ENCODE measurements at places on chromosomes 12 and 14.
A peak's percentile ranks its signal among the peaks of the same experiment; 100 is the strongest.

DNA sequence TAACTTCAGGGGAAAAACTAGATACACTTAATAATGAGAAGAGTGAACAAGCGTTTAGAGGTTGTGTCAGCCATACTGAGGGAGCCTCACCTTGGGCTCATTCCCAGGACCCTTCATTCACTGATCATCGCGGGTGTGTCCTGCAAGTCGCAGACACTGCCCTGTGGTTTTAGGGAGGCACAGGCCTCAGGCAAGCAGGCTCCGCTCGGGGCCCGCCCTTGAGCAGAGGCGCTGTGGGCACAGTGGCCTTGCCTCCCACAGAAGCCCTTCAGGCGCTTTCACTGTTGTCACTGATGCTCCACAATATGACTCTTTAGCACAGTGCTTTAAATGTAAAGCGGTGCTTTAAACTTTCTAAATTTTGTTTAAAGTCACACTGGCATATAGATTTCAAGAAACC, 67.4 kb downstream of the DDX51 start:
- DNase-seq: no peak

- DNase-seq: no peak
Measured at GRCh38 chr14:93018366-93018765, 95.4 kb downstream of the CHGA start.

DNA sequence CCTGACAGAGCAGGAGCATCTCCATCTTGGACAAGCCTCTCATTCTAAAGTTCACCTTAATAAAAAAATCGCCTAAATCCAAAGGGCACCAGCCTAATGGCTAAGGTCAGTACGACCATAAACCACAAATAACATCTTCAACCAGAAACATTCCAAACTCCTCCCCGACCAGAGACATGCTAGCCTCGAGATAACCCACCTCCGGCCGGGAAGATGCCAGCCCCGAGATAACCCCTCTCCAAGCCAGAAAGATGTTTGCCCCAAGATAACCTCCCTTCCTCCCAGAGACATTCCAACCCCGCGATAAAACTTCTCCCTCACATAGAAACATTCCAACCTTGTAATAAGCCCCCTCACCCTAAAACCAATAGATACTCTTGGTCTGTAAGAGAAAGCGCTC, 86.8 kb upstream of the PKP2 start:
- DNase-seq: no peak

DNA sequence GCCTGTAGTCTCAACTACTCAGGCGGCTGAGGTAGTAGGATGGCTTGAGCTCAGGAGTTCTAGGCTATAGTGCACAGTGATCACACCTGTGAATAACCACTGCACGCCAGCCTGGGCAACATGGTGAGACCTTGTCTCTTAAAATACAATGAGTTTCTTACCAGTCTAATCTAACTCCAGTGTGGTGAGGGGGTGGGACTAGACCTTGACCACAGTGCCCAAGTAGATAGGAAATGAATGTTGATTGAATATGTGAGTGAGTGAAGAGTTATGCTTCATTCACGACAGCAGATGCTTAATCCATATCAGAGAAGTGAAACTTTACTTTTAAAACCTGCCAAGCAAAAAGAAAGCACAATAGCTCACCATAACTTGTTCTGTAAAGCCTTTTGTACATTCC, 11.2 kb upstream of the AK7 start:
- DNase-seq: no peak

GRCh38 chr12:2501464-2502191, 293.1 kb upstream of the FKBP4 start:
- no peak for DNase-seq

- DNase-seq: peak; percentile 72
Measured at GRCh38 chr12:12890543-12891079, 751 bp upstream of the GPRC5A start.

DNA sequence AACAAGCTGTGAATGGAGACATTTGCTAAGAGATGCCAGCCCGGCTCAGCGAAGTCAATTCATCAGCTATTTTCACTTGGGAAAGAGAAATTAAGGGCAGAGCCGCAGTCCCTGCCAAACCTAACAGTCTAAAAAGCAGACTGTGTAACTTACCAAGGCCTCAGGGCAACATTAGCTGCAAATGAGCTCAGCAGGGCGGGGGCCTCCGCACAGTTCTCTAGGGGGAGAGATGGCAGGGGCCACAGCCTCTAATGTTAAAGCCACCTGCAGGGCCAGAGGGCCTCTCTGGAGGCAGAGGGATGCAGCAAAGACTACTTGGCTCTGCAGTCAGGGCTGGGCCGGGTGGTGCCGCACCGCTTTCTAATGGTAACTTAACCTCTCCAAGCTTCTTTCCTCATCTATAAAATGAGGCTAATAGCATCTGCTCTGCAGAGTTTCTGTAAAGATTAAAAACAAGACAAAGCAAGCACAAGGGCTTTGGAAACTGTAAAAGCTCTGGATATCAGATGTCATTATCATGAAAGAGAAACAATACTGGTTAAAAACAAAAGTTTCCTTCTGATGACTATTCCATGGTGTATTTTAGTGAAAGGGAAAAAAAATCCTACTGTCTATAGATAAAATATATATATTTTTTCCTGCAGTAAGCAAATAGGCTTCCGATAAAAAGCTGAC, 13.4 kb upstream of the GPRC5A start:
- DNase-seq: no peak

DNA sequence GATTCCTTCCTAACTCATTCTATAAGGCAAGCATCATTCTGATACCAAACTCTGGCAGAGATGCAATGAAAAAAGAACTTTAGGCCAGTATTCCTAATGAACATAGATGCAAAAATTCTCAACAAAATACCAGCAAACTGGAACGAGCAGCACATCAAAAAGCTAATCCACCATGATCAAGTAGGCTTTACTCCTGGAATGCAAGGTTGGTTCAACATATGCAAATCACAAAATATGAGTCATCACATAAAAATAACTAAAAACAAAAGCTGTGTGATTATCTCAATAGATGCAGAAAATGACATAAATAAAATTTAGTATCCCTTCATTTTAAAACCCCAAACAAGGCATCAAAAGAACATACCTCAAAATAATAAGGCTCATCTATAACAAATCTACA, 98.9 kb downstream of the ACSS3 start:
- DNase-seq: no peak

- DNase-seq: no peak
Measured at GRCh38 chr12:66739266-66739665, 60.4 kb upstream of the GRIP1 start.

GRCh38 chr14:55383541-55384140, 28.0 kb downstream of the ATG14 start:
- DNase-seq: no peak

DNA sequence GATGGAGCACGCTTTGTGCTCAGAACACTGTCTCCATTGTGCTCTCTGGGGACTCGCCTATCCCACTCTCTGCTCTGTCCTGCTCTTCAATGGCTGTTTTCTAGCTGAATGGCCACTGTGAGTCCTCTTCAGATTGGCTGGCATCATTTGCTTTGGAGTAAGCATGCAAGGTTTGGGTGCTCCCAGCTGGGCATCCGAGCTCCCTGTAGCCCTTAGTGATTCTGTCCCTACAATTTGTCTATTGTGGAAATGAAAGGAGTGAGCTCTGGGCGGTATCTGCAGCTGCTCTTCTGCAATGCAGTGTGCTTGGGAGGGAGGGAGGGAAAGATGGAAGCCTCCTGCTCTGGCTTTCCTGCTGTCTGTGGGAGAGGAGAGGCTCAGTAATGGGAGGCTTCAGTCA, 84.8 kb downstream of the SMOC1 start:
- no peak for DNase-seq

GRCh38 chr12:57550641-57551549, 1.1 kb downstream of the KIF5A start:
- DNase-seq: no peak

GRCh38 chr12:124210991-124211577, 83.8 kb upstream of the RFLNA start:
- DNase-seq: no peak

- DNase-seq: peak; percentile 87
Measured at GRCh38 chr12:100154474-100155247, 12.0 kb upstream of the BLTP3B start.

Measured in ecto neural progenitor cell (in vitro differentiated cells).